Activated T-cell treated with anti-CD3 and anti-CD28 coated beads, Interleukin-2, amount 50 U/mL, for 4 hours (primary cell): ENCODE measurements at places on chromosomes 11 and 22.

DNA sequence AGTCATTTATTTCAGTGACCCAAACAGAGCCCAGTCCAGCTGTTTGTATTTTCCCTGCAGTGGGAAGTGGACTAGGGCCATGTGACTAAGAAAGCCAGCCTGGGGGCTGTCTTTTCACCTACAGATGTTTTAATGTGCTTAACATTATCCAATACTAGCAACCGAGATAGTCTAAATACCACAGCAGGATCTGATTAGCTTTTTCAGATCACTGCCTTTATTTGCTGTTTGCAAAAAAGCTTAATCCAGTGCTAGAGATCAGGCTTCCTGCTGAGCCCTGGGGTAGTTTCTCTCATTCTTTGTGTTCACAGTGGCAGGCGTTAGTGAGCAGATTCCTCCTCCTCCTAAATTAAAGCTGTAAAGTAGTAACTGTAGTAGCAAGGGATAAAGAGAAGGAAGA, 35.0 kb downstream of the ZC3H12C start:
- DNase-seq = no peak

- DNase-seq = no peak
Measured at GRCh38 chr22:50488886-50489285, 2.2 kb downstream of the MIOX start.

DNA sequence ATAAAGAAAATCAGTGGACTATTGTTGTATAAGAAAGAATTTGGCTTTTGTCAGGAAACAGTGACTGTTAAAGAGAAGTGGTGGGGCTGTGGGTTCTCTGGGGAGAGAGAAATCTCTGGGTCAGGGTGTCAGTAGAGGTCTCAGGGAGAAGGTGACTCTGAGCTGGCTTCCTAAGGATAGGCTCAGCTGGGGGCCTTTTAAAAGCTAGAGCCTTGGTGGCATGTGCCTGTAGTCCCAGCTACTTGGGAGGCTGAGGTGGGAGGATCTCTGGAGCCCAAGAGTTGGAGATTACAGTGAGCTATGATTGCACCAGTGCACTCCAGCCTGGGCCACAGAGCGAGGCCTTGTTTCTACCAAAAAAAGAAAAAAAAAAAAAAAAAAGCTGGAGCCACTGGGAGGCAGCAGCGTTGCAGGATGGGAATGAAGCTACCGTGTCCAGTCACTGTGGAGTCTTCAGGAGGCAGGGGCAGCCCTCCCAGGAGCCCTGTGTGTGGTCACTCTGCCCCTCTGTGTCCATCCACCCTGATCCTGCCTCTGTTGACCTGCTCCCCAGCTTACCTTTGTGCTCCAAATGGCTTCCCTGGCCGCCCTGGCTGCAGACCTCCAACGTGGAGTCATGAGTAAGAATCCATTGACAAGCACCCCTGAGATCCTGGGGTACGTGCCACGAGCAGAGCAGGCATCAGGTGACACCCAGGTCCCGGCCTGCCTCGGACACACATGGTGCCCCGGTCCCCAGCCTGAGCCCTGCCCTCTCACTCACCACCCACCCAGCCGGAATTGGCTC, 5.4 kb upstream of the MIF start:
- DNase-seq = no peak

GRCh38 chr11:72232260-72233055, 7.9 kb downstream of the INPPL1 start:
- DNase-seq = no peak

DNA sequence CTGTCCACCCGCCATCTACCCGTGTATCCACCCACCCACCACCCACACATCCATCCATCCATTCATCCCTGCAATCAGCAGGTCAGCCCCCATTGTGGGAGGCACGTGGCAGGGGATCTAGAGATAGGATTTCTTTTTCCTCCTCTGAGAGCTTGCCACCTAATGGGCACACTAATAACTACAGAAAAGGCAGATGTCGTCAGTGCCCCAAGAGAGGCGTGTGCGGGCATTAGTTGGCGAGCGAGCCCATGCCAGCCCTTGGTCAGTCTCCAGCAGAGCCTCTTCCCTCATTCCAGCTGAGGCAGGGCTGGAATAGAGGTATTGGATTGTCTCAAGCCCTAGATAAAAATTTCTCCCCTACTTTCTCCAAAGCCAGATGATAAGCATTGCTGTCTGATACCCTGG, 9.7 kb downstream of the USP2 start:
- no peak for DNase-seq

- DNase-seq = no peak
Measured at GRCh38 chr11:46356924-46357482, 9.7 kb downstream of the DGKZ start.

DNA sequence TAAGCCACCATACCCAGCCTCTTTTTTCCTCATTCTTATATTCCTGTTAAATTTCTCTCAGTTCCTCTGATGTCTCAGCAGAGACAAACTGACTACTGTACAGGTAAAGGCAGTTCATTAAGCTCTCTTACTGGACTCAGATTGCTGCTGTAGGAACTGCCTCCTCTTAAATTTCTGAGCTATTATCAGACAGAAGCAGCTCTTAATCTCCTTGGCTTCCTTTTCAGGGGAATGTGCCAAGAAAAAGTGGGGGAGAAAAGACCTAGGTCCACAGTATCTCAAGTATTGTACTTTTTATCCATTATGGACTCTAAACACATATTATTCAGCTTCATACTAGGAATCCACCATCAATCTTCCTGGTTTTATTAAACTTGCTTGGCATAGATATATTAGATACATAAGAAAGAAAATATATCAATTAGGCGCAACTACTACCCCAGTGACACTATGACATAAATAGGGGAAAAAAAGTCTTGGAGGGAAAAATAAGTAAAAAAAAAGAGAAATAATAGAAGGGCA, 26.1 kb downstream of the MRTFA start:
- DNase-seq = no peak

DNA sequence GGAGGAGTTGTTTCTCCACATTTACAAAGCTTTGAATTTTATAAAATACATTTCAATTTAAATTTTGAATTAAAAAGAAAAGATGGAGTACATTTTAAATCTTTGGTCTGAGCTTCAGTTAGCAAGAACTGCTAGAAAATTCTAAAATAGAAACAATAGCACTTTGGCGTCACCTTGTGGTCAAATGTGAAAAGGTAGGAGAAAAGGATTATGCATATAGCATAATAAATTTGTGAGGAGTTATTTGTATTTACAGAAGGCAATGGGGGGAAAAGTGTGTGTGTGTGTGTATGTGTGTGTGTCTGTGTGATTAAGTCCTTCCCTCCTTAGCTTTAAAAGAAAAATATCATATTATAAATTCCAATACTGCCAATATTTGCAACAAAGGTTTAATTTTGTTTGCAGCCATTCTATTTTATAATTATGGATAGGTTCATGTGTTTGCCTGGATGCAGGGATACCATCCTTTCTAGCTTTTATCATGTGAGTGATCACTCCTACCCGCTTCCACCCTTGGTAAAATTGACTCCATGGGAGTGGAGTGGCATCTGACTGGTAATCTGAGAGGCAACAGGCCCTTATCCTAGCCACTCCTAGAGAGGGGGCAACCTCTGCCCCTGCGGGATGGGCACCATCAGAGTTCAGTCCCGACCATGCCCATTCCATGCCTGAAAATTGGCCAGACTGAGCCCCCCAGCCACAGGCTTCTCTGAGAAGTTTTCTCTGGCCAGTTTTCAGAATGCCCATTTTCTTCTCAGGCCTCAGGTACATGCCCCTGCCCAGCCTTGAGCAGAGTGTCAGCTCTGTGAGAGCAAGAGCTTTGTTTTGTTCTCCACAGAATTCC, 13.6 kb upstream of the LGR4 start:
- no peak for DNase-seq

GRCh38 chr11:19162951-19163505, 38.8 kb downstream of the CSRP3 start:
- DNase-seq = no peak

- DNase-seq = no peak
Measured at GRCh38 chr11:30585892-30586250, 282 bp downstream of the MPPED2 start.

GRCh38 chr22:46290121-46290842, 6.4 kb upstream of the GTSE1 start:
- DNase-seq = no peak

GRCh38 chr22:41862530-41863266, 29.8 kb downstream of the SREBF2 start:
- peak; percentile 39 for DNase-seq

DNA sequence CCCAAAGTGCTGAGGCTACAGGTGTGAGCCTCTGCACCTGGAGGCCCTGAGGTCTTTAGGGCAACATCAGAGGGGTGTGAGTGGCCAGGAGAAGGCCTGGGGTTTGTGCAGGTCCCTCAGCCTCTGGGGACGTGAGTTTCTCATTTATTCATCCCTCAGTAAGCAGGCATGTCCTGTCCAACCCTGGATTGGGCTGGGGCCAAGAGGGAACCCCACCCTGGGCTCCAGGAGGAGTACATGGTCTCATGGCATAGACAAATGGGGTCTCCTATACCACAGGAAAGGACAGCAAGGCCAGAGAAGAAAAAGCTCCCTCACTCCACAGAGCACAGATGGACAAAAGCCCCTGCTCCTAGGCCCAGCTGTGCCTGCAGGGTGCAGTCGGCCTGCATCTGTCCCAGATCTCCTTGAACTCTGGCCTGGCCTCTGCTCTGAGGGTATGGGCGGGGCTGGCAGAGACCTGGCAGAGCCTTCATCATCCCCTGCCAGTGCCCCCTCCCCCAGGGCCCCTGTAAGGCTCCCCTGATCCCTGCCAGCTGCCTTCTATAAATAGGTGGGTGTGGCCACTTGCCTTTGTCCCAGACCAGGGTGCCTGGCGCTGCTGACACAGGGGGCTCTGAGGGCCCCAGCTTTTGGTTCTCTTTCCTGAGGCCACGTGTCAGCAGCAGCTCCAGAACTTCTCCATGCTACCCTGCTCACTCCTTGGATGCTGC, 34.6 kb downstream of the A4GALT start:
- no peak for DNase-seq

GRCh38 chr11:19393941-19394340, 153.2 kb upstream of the E2F8 start:
- DNase-seq = no peak

DNA sequence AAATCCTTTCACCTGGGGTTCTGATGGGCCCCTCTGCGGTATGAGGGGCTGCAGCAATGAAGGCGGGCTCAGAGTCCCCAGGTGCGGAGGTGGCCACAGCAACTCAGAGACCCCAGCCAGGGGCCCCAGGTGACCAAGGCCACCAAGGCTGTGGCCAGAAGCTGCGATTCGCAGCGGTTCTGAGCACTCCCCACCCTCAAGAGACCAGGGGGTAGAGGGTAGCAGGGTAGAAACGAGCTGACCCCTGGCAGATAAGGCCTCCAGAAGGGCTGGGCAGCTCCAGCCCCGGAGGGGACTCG, 948 bp downstream of the TNKS1BP1 start:
- no peak for DNase-seq

- no peak for DNase-seq
Measured at GRCh38 chr11:64826578-64827450, 16.5 kb upstream of the MEN1 start.

- DNase-seq = no peak
Measured at GRCh38 chr11:36088266-36088972, 144.6 kb downstream of the LDLRAD3 start.

DNA sequence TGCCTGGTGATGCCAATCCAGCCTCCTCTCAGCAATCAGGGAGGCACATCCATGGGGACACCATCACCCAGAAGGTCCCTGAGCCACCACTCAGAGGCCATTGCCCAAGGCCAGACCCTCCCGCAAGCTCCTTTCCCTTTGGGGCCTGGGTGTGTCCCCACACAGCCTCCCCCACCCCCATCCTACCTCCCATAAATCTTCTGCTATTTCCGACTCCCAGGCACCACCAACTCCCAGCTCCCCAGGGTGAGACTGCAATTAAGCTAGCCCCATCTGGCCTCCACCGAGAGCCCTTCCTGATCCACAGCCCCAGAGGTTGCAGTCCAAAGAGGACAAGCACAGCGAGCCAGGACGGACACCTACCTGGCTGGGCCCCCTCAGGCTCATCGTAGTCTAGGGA, 6.3 kb downstream of the ARHGAP1 start:
- DNase-seq = no peak

DNA sequence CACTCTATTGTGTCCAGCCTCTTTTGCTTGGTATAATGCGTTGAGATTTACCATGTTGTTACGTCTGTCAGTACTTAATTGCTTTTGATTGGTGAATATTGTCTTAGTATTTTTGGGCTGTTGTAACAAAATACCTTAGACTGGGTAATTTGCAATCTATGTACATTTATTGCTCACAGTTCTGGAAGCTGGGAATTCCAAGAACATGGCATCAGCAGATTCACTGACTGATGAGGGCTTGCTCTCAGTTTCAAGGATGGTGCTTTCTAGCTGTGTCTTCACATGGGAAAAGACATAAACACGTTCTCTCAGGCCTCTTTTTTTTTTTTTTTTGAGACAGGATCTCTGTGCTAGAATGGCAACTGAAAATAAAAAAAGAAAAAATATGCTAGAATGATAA, 46.7 kb upstream of the INCENP start:
- DNase-seq = no peak

- DNase-seq = no peak
Measured at GRCh38 chr22:30206944-30207343, 39.6 kb downstream of the LIF start.

- no peak for DNase-seq
Measured at GRCh38 chr11:38990139-38990538, 2392.1 kb upstream of the RAG2 start.

DNA sequence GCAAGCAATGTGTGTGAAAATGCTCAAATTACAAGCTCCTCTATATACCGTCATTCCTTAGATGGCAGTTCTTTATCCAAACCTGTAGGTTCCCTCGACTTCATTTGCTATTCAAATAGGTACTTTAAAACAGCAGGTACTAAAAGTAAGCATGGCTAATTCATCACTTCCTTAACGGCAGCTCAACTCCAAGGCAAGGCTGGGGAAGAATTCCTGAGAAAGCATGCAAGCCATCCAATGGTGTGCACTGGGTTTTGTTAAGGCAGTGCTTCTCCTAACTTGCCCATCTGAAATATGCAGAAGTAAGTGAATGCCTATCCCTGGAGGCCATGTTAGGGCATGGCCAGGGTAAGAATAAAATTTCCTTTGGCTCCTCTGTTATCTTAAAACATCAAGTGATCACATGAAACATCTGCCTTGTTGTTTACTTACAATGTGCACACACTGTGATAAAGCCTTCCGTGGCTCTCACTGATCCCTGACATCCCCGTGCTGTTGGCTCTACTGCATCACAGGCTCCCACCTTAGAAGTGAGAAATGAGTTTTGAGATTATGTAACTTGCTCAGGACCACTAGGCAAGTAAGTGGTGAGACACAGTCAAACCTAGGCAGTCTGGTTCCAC, 52.1 kb downstream of the SMCO4 start:
- no peak for DNase-seq
